ENCODE measurements at places on chromosomes 5 and 9. TPM values are rescaled to one million over a fixed set of nuclear protein-coding genes. Genes with fewer than 3 reads are reported as not detected.

Gene GAPT
- total RNA-seq = not detected

Gene TXNDC8
- not detected for total RNA-seq

Gene MTREX
- total RNA-seq = 110 TPM

Gene FOXD4L3
- under 0.01 TPM for total RNA-seq

Gene VCAN
- 379 TPM for total RNA-seq

Gene BTNL8
- not detected for total RNA-seq

Gene IRGM
- 0.20 TPM for total RNA-seq

Gene FIBCD1
- 1.8 TPM for total RNA-seq

Gene OR1J2
- 0.20 TPM for total RNA-seq

Gene PLPP7
- 13.6 TPM for total RNA-seq

Gene INSYN2B
- total RNA-seq = 6.6 TPM

Gene RNF180
- 0.37 TPM for total RNA-seq

Gene FBXL17
- 14.3 TPM for total RNA-seq

Gene MRPL22
- total RNA-seq = 18.0 TPM

Gene SLC6A7
- not detected for total RNA-seq

Gene SLC46A2
- not detected for total RNA-seq
